CD4-positive, alpha-beta T cell treated with Interferon gamma for 1 hour (primary cell): ENCODE measurements at places on chromosomes 2 and 18.

- peak; percentile 33 for DNase-seq
Measured at GRCh38 chr2:196170606-196171247, 651 bp downstream of the STK17B start.

- DNase-seq = no peak
Measured at GRCh38 chr2:239950144-239951128, 74.7 kb downstream of the NDUFA10 start.

- no peak for DNase-seq
Measured at GRCh38 chr2:136110526-136110925, 7.4 kb downstream of the CXCR4 start.

GRCh38 chr18:21599585-21600525 lies 649 bp downstream of the ESCO1 start:
- DNase-seq = no peak

- no peak for DNase-seq
Measured at GRCh38 chr2:217918308-217919024, 84.3 kb downstream of the TNS1 start.

DNA sequence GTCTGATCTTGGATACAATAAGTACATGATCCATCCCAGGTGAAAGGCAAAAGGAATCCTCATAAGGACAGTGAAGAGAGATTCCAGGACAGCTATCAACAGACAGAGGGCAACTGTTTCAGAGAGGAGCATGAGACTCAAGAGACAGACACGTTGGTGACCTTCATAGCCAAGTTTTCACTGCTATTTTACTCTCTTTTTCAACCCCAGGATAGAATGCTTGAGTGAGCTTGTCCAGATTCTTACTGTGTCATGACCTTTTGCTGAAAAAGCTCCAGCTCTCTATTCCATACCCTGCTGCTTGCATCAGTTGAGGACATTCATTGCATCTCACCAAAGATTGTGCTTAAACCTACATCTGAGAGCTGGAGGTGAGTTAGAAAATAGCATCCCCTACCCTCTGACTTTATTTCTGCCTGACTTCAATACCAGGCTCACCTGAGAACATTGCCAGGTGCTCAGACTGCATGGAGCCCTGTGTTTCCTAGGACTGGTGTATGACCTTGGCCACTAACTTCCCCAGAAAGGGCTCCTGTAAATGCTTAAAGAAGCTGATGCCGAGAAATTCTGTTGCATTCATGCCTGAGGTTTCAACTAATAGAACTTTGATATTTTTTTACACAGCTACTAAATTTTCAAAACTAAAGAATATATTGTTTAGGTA lies 70.4 kb upstream of the TMEM17 start:
- no peak for DNase-seq

GRCh38 chr2:205161156-205161839 lies 521.0 kb upstream of the NRP2 start:
- DNase-seq = no peak

- no peak for DNase-seq
Measured at GRCh38 chr18:2135309-2135708, 436.0 kb downstream of the METTL4 start.

DNA sequence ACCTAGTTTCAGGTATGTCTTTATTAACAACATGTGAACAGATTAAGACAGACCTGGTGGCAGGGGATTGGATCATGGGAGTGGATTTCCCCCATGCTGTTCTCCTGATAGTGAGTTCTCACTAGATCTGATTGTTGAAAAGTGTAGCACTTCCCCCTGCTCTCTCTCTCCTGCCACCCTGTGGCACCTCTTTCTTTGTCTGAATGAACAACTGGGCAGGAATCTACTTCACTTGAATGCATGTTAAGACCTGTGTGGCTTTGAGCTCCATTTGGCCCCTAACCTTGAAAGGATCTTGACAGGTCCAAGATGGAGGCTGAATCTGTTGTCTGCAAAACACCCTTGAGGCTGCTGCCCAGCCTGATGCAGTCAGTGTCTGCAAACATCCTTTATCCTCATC lies 194.4 kb downstream of the RNF144A start:
- DNase-seq = no peak

- DNase-seq = no peak
Measured at GRCh38 chr2:71721669-71722068, 268.3 kb downstream of the DYSF start.

- DNase-seq = no peak
Measured at GRCh38 chr18:58225101-58225500, 181.1 kb downstream of the NEDD4L start.

DNA sequence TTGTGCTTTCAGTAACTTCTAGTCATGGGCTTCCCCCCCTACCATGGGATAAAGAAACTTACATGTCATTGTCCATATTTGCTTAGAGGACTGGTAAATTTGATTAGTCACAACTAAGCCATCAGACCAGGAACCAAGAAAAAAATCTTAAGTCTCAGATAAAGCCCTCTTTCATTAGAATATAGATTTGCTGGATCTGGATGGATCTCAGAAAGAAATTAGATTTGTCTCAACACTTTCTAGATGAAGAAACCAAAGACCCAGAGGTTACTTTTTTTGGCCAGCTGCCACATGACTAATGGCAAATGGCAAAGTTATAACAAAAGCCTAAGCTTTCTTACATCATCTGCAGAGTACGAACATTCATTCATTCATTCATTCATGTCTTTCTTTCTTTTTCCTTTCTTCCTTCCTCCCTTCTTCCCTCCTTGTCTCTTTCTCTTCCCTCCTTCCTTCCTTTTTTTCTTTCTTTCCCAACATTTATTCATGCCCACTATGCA lies 60.2 kb downstream of the CDCA7 start:
- DNase-seq = no peak

DNA sequence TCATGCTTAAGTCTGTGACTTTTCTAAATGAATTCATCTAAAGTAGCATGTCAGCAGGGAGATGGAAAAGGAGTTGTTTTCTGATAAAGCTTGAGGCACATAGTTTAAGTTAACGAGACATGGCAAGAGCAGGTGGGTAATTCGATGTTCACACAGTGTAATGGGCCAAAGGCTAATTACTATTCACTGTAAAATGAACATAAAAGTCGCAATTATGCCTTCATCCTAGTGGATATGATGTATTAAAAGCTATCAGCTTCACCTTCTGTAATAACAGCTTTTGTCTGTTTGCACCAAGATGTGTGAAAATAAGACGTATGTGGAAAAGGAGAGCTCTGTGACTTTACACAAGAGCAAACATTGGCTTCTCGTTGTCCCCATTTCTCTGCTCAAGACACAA lies 94.2 kb upstream of the CDH20 start:
- no peak for DNase-seq

DNA sequence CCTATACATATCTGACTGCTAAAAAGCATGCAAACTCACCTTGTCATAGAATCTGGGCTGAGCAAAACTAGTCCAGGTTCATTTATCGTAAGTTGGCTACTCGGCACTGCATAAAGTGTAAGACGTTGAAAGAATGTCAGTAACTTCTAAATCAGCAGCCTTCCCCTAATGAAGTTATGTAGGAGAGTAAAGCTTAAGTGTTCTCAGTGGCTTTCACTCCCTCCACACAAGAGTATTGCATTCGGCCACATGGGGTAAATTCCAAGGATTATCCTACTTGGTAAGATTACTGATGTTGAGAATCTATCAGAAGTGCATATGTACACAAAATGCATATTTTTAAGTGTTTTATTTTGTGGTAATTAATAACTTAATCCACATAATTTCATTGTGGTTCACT lies 130.1 kb downstream of the LCLAT1 start:
- no peak for DNase-seq

GRCh38 chr2:239291475-239292350 lies 109.1 kb downstream of the HDAC4 start:
- DNase-seq = peak; percentile 25

GRCh38 chr2:68317971-68318913 lies 1.5 kb downstream of the CNRIP1 start:
- DNase-seq = no peak

- no peak for DNase-seq
Measured at GRCh38 chr2:189336276-189336975, 104.8 kb upstream of the WDR75 start.

DNA sequence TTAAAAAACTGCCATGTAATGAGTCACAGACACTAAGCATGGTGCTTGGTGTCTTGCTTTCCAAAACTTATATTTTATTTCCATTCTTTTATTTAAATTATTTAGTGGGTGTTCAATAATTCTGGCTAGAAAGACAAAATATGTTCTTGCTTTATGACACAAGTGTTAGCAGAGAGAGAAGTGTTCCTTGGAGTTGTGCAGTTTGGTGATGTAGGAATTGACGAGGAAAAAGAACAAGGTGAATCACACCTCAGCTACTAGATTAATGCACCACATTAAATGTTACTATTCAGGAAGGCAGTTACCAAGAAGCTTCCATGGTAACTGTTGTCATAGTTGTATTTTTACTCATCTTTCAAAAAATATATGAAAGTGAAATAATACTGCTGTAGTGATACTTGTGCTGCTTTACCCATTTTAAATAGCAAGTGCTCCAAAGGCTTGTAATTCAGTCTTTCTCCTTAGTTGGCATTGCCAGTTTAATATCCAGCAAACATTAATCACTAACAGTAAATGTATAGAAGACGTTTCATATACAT lies 28.3 kb downstream of the ADAM23 start:
- no peak for DNase-seq

- no peak for DNase-seq
Measured at GRCh38 chr2:150866431-150866830, 379.0 kb upstream of the RND3 start.

- DNase-seq = no peak
Measured at GRCh38 chr2:8219096-8219495, 462.8 kb upstream of the ID2 start.

- DNase-seq = no peak
Measured at GRCh38 chr18:29892960-29893558, 1149.5 kb downstream of the DSC3 start.

DNA sequence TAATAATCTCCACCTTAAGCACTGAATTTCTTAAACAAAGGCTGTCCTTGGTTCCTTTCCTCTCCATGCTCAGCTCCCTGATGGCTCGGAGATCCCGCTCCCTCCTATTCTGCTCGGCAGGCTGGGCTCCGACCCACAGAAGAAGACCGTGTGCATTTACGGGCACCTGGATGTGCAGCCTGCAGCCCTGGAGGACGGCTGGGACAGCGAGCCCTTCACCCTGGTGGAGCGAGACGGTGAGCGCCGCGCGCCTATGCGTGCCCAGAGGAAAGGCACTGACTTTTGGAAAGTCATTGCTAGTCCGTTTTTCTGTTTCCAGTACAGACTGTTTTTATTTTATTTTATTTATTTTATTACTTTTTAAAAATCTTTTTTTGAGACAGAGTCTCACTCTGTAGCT lies 9.6 kb downstream of the CNDP2 start:
- no peak for DNase-seq

GRCh38 chr18:69400253-69400975 lies at the start of gene DOK6:
Gene DOK6, plus strand, starts transcription at chr18:69400888.
- DNase-seq = no peak

DNA sequence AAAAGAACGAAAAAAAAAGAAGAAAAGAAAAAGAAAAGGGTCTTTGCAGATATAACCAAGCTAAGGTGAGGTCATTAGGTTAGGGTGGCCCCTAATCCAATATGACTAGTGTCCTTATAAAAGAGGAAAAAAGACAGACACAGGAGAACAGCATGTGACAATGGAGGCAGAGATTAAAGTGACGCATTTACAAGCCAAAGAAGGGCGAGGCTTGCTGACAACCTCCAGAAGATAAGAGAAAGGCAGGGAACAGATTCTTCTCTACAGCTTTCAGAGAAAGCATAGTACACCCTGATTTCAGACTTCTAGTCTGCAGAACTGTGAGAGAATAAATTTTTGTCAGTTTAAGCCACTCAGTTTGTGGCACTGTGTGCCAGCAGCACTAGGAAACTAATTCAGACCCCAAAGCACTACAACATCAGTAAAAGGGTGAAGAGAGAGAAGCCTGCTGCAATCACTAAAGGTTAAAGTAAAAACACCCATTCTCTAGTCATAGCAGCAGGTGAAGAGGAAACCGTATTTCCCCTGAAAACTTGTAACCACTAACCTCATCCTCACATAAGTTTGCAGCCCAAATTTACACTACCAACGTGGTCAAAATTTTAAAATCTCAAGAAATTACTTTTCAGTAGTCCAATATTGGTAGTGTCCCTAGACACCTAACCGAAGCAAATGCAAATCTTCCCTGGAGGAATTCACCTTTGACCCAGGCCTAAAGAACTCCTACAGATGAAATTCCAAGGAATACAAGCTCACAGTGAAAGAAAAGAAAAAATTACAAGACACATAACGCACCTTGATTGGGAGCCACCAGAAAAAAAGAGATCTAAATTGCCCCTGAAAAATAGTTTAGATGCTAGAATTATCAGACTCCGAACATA lies 17.5 kb downstream of the REEP1 start:
- no peak for DNase-seq

GRCh38 chr2:101306410-101306809 lies 2.1 kb downstream of the RNF149 start:
- DNase-seq = no peak

DNA sequence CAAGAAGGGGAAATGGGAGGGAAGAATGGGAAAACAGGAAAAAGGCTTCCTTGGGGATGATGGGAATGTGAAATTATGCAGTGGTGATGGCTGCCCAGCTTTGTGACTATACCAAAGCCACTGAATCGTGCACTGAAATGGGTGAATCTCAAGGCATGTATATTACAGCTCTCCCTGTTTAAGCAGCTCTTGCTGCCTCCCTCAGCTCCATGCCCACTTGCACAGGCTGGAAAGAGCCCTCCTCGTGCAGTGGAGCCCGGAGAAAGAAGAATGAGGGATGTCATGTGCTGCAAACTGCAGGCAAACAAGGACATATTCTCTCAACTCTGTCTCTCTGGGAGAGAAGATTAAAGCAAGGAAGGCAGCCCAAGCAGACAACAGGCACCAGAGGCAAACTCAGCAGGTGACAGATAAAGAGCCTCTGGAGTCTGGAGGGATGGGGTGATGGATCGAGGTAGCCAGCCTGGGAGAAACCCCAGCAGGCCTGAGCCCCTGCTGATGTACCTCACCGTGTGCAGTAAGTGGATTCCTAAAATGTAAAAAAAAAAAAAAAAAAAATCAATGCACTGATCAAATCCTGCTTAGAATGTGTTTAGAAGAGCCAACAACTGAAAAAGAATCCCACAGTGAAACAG lies 62.4 kb upstream of the SLC66A3 start:
- no peak for DNase-seq

DNA sequence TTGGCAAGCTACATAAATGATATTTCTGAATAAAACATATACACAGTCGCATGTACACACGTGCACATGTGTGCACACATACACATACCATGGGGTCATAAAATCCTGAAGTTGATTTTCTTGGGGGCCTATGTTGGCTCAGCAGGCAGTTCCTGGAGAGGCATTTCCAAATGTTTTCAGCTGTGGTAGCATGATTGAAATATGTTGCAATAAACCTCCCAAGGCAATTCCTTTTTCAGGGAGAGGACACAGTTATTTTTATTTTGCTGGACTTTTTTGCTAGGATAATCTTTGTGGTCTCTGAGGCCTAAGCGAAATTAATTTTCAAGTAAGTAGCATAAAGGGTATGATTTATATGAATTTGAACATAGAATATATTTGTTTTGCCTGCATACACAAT lies 126.7 kb upstream of the LTBP1 start:
- no peak for DNase-seq

DNA sequence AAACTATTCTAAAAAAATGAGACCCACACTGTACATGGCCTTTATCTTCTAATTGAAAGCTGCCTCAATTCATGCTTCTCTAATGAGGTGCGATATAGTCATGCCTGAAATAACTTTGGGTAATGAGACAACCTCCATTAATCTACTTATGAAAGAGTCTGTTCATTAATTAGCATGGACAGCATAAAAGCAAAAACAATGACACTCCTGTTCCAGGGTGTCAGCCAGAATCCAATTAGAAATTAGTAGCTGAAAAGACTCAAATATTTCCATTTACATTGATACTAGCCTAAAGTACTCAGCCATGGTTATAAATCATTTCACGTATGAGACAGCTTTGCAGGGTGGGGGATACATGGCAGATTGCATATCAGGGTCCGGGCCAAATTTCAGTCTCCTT lies 288.7 kb downstream of the AKAIN1 start:
- DNase-seq = no peak
